AG10803 (cell line): ENCODE measurements at places on chromosomes 11 and 22.

- no peak for DNase-seq
Measured at GRCh38 chr11:113907681-113908080, 3.1 kb downstream of the HTR3B start.

- DNase-seq, result peak; percentile 20
Measured at GRCh38 chr11:65204646-65205601, 23.2 kb downstream of the CAPN1 start.

DNA sequence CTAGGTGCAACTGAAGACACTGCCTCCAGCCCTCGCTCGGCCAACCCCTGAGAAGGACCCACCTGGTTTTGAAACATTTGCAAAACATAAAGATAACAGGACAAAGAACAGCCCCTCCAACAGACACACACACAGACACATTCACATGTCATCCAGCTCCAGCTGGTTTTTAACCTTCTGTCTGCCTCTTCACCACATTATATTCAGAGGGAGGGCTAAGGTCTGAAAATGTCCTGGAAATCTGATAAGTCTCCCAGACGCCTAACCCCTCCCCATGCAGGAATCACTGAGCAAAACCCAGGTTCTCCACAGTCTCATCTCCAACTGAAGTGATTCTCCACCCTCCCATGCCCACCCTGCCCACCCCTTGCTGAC lies 29.4 kb downstream of the PACSIN2 start:
- no peak for DNase-seq

GRCh38 chr22:41619979-41620588 lies 759 bp downstream of the DESI1 start:
- no peak for DNase-seq

DNA sequence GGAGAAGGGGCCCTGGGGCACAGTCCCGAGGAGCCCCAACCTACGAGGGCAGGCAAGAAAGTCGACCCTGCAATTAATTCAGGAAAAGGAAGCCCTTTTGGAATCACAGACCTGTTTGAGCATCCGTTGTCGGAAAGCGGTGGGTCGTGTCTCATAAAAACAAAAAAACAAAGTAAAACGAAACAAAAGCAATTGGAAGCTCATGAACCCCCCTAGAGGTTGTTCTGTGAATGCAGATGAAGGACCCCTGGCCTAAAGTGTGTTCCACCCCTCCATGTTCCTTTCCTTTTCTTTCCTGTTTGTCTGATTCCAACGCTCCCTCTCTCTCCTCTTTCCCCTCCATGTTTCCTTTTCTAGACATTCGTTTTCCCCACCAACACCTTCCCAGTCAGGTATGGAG lies 203.7 kb downstream of the GRIK4 start:
- no peak for DNase-seq

GRCh38 chr11:120702656-120703055 lies 191.1 kb downstream of the GRIK4 start:
- DNase-seq, result no peak

DNA sequence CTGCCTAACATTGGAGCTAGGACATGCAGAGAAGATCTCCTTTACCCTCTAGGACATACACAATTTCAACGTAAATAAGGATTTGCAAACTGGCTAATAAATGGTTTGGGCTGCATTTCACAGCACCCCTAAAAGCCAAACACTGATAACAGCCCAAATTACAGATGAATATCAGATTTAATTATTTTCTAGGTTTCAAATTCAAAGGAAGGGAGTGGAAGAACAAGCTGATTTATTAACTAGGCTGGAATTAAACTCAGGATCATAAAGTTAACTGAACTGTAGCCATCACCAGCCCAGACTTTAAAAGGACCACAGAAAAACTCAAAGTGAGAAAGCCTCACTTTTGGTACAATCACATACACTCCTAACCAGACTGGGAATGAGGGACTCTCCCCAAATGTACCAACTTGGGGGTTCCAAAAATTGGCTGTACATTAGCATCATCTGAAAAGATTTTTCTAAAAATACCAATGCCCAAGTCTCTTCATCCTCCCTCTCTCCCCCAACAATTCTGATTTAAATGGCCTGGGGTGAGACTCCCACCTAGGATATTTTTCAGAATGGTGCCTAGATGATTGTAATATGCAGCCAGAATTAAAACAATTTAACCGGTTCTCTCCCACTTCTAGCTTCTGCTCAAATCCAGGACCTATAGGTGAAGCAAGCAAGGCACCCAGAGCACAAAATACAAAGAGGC lies 43.5 kb downstream of the SYTL2 start:
- DNase-seq, result no peak

DNA sequence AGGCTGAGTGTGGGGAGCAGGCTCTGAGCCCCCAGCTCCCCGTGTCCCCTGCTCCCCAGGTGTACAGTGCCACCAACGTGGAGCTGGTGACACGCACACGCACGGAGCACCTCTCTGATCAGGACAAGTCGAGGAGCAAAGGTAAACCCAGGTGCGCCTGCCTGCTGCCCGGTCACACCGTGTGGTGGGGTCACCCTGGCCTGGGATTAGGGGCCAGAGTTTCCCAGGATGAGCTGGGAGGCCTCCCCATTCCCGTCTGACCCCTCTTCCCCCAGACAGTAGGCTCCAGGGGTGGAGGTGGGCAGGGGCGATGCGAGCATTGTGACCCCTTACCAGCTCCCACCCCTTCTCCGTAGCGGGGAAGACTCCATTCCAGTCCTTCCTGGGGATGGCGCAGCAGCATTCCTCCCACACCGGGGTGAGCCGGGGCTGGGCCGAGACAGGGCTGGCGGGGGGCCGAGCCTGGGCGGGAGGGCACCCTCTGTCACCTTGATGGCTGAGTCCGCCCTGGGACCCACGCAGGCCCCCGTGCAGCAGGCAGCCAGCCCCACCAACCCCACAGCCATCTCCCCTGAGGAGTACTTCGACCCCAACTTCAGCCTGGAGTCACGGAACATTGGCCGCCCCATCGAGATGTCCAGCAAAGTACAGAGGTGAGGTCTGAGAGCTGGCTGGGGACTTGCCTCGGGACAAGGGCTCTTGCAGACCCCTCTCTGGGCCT lies 3.7 kb upstream of the SSH3 start:
- no peak for DNase-seq

GRCh38 chr11:134678744-134679143 lies 266.7 kb upstream of the B3GAT1 start:
- no peak for DNase-seq

- DNase-seq, result no peak
Measured at GRCh38 chr11:43576320-43576802, 104.2 kb upstream of the HSD17B12 start.

- DNase-seq, result no peak
Measured at GRCh38 chr11:6778518-6778917, 4.3 kb upstream of the OR2AG1 start.

- DNase-seq, result no peak
Measured at GRCh38 chr11:28457481-28458065, 349.4 kb downstream of the METTL15 start.

- DNase-seq, result no peak
Measured at GRCh38 chr11:88515002-88515401, 177.5 kb upstream of the CTSC start.

- DNase-seq, result peak; percentile 55
Measured at GRCh38 chr11:100687054-100687629, at the start of gene ARHGAP42. TSS of gene ARHGAP42 (plus strand) at chr11:100687288. CDS start at chr11:100687679, 391 bp downstream.

- DNase-seq, result peak; percentile 63
Measured at GRCh38 chr11:116981266-116981885, 116.9 kb downstream of the SIK3 start.

- DNase-seq, result no peak
Measured at GRCh38 chr22:22933100-22933806, 45.6 kb downstream of the IGLL5 start.

GRCh38 chr22:49010070-49010863 lies 817.4 kb downstream of the BRD1 start:
- no peak for DNase-seq

DNA sequence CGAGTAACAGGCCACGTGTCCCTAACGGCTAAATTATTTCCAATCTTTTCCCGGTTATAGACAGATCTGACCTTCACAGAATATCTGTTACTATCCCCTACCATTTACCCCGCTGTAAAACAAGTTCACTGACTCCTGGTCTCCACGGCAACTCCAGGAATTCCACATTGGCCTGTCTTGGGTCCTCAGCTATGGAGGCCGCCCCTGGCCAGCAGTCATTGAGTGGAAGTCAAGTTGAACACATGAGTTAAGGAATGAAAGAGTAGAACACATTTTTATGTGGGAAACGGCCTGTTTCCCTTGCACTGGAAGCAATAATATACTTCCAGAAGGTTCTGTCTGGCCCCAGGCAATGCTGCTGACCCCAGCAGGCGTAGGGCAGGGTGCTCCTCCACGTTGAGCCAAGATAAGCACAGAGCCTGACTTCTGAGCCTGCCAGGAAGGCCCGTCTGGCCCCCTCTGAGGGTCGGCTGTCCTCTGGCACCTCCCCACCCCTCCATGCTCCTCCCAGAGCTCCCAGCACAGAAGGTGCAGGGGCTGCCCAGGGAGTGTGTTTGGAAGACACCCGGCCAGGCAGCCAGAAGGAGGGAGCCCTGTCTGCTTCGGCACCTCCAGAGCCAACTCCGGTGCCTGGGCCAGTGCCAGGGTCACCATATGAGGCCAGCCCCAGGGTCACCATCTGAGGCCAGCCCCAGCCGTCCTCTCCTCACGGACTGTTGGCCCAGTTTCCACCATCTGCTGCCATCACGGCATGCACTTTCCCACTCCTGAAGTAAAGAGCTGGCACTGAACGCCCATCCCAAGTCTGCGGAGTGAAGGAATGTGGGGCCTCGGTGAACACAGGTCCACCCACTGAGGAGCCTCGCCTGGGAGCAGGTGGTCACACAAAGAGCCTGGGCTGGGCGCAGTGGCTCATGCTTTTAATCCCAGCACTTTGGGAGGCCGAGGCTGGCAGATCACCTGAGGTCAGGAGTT lies 813.2 kb downstream of the BRD1 start:
- DNase-seq, result no peak

DNA sequence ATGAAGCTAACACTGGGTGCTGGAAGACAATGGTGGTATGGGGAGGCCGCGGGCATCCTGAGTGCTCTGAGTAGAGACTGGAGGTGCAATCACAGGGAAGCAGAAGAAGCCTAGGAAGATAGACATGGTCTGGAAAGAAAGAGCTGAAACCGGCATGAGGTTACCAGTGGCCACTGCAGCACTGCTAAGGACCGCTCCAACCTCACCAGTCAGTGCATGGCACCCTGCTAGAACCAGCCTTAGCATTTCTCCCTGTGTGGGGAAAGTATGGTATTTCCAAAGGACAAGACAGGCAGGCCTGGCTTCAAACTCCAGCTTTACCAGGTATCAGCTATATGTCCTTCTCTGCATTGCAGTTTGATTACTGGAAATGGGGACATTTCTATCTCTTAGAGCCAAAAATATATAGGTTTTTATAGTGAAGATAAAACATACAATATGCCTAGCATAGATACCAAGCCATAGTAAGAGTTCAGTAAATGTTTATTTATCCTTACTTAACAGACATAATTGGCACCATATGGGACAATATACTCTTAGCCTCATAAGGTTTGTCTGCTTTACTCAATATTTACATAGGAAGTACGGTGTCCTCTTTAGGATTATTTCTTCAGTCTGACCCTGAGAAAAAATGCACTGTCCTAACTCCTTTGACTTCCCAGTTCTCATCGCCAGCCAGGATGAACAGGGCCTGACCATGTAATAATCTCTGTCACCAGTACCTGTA lies 231.1 kb downstream of the TENM4 start:
- no peak for DNase-seq

- DNase-seq, result no peak
Measured at GRCh38 chr11:30735946-30736345, 149.8 kb upstream of the MPPED2 start.

- DNase-seq, result peak; percentile 77
Measured at GRCh38 chr11:106156290-106156937, 79.0 kb downstream of the AASDHPPT start.

DNA sequence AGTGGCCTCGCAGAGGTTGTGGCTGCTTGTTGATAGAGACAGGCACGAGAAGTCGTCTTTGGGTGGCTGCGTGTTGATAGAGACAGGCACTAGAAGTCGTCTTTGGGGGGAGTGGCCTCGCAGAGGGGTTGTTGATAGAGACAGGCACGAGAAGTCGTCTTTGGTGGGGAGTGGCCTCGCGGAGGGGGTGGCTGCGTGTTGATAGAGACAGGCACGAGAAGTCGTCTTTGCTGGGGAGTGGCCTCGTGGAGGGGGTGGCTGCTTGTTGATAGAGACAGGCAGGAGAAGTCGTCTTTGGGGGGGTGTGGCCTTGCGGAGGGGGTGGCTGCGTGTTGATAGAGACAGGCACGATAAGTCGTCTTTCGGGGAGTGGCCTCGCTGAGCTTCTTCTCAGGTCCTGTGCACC lies 328.8 kb downstream of the TBC1D22A start:
- DNase-seq, result no peak

DNA sequence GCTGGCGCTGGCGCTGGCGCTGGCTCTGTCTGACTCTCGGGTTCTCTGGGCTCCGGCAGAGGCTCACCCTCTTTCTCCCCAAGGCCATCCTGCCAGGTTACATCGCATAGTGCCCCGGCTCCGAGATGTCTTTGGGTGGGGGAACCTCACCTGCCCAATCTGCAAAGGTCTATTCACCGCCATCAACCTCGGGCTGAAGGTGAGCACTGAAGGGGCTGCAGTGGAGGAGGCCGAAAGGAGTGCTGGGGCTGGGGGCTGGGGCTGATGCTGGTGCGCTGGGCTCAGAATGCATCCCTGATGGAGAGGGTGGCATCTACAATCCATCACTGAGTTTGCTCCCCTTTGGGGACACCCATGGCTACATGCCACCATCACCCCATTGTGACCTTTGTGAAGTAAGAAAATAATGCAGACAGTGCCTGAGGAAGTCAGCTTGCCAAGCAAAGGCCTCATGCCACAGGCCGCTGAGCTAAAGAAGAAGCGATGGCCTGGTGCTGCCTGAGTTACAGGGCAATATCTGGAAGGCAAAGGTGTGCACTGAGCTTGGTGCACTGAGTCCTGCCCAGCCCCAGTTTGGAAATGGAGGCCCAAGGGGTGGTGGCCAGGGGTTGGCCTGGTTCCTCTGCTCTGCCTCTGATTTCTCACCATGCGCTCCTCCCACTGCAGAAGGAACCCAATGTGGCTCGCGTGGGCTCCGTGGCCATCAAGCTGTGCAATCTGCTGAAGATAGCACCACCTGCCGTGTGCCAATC lies 620 bp downstream of the SMPD1 start:
- no peak for DNase-seq

GRCh38 chr11:31884080-31884479 lies 73.0 kb upstream of the PAX6 start:
- DNase-seq, result no peak

GRCh38 chr11:60338053-60338452 lies 11.0 kb downstream of the MS4A6E start:
- no peak for DNase-seq

- peak; percentile 11 for DNase-seq
Measured at GRCh38 chr22:29817724-29818123, 20.4 kb downstream of the ASCC2 start.

- DNase-seq, result no peak
Measured at GRCh38 chr11:14242187-14242586, 116.8 kb downstream of the RRAS2 start.

GRCh38 chr22:37809672-37810333 lies 2.1 kb downstream of the GCAT start:
- DNase-seq, result no peak

- DNase-seq, result no peak
Measured at GRCh38 chr11:68018730-68019190, 8.6 kb downstream of the ALDH3B1 start.
